ENCODE measurements at places on chromosomes 2 and 18. TPM values are rescaled to one million over a fixed set of nuclear protein-coding genes. Genes with fewer than 3 reads are reported as not detected.

GRCh38 chr2:15112216-15112615 lies 448.9 kb downstream of the NBAS start:
- DNase-seq = no peak

GRCh38 chr2:98761267-98761781 lies 30.4 kb upstream of the MGAT4A start:
- no peak for DNase-seq

The CNGA3 gene
- total RNA-seq = 0.07 TPM

- DNase-seq = peak; percentile 93
Measured at GRCh38 chr18:63138436-63139340, 180.9 kb downstream of the BCL2 start.

The QPCT gene
- total RNA-seq = 8.8 TPM

DNA sequence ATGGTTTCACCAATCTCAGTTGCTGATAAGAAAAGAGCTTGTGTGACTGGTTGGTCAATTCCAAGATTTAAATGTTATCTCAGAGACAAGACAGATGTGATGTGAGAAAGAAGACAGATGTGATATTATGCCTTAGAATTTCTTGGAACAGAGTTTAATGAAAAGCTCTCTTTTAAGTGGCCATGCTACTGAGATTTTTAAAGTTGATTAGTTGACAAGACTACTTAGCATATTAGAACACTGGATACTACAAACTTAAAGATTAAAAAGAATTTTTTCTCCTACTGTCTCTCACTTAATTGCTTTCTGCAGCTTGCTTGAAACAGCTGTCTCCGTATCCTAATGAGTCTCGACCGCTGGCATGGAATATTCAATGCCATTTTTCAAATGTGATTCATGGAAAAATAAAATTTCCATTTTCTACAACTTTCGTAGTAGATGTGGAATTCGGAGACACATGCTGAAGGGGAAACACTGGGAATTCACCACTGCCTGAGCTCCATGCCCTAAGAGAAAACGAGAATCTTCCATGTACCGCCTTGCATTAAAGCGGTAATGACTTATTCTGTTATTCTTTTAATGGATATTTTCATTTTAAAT lies 634.2 kb upstream of the SETBP1 start:
- DNase-seq = no peak

DNA sequence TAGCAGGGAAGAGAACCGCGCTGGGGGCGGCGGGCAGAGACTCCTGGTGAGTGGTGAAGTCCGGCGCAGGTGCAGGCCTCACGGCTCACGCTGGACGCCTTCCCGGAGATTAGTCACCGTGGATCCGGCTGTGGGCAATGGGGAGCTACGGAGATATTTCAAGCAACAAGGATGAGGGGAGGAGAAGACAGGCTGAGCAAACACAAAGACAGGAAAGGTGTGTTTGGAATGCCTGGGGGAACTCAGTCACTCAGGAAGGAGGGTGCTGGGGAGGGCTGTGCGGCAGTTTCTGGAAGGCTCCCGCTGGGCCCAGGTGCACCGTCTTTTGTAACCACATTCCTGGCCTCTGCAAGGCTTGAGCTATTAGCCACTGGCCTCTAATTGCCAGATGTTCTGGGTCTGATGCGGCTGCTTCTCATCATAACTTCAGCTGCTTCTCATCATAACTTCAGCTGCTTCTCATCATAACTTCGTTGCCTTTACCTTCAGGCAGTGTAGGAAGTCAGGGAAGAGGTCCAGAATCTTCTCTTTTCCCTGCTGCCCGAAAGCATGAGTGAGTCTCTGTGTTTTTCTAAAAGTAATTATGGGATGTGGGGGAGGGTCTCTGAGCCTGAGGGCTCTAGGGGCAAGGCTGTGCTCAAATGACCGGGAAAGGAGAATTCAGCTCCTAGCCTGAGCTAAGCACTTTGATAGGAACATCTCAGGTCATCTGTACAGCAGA lies 118.9 kb downstream of the PXDN start:
- DNase-seq = no peak

The SERPINB2 gene
- not detected for total RNA-seq

DNA sequence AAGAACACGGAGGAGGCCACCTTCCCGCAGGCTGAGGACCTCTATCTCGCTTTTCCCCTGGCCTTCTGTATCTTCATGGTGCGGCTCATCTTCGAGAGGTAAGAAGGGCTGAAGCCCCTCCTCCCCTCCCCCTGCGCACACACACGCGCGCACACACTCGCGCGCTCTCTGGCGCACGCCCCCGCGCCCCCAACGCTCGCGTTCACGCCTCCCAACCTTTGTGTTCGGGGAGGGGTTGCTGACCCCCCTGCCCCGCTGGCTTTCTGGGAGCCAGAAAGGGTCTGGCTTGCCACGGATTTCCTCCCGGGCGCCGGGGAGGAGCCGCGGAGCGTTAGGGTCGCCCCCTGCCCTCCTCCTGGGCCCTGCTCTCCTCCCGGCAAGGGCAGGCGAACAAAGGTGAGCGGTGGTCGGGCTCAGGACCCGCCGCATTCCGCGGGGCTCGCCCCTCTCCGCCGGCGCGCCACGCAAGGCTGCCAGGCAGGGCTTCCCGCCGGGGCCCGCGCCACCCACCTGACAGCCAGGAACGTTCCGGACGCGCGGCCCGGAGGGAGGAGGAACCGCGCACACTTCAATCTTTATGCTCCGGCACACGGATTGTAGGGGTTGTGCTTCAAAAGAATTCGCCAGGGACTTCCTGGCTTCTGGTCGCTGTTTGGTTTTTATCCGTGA lies 583 bp downstream of the CERS6 start:
- no peak for DNase-seq

The TP53I3 gene
- 3.4 TPM for total RNA-seq

DNA sequence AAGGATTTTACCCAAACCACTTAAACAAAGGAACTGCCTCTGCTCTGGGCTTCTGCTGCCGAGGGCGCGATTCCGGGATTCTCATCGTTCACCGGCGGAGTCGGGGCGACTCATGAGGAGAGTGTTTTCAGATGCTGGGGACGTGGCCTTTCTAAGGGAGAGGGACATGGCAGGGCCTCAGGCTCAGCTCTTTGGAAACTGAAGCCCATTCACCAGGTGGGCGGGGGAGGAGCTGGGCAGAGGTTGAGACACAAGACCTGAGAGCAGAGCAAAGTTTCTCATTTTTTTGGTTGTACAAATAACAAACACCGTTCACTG lies 29.8 kb downstream of the NFATC1 start:
- DNase-seq = no peak

The ZNF892 gene
- 3.5 TPM for total RNA-seq

The PFN4 gene
- 2.1 TPM for total RNA-seq

GRCh38 chr2:28623582-28624405 lies 127.8 kb upstream of the PPP1CB start:
- no peak for DNase-seq

All from Karpas-422 (cell line).